Activated CD4-positive, alpha-beta T cell treated with anti-CD3 and anti-CD28 coated beads for 4 hours (primary cell): ENCODE measurements at places on chromosomes 7 and 10.

DNA sequence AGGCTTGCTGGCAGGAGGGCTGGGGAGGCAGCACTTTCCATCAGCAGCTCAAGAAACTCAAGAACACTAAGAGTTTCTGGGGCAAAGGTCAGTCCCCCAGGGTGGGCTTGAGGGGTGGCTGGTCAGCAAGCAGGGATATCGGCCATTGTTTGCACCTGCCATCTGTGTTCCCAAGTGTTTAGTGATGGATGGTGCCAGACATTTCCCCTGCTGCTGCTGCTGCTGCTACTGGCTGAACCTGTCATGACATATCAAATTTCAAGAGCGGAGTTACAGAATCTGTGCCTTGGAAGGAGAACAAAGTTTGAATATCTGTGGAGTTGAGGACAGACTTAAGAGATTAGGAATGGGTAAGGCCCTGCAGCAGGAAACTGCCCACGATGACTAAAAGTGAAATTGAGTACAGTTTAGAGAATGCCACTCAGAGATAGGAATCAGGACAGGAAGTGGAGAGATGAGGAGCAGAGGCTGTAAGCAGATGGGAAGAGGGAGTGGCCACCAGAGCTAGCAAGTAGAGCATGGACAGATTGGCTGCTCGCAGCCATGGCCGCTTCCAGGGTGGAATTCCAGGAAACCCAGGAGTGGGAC, 39.2 kb upstream of the PPP1R3C start:
- DNase-seq: no peak

DNA sequence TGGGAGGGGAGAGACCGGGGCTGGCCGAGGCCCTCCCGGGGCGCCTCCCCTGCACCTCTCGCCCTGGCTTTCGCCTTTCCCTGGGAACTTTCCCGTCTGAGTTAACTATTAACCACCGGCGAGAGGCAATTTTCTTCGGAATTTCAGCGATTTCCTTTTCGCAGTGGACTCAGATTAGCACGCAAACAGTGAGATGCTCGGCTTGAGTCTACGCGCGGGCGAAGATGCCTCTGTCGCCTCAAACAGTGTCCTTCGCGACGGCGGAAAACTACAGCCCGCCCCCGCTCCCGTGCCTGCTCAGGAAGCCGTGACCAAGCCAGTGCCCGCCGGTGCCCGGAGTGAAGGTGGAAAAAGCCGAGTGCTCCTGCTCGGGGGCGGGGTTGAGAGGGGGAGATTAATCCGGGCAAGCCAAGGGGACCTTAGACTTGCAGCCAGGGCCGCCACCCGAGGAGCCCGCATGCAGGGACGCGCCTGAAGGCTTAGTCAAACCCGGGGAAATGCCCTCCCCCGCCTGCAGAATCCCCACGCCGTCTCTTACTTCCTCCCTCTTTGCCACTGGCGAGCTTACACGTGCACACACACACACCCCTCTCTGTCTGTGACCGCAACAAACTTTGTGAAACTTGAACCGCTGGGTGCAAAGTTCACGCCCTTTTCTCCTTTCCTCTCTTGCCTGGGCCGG, 14.5 kb upstream of the PAX2 start:
- peak; percentile 23 for DNase-seq

- DNase-seq: no peak
Measured at GRCh38 chr10:58651040-58651439, 138.4 kb downstream of the BICC1 start.

DNA sequence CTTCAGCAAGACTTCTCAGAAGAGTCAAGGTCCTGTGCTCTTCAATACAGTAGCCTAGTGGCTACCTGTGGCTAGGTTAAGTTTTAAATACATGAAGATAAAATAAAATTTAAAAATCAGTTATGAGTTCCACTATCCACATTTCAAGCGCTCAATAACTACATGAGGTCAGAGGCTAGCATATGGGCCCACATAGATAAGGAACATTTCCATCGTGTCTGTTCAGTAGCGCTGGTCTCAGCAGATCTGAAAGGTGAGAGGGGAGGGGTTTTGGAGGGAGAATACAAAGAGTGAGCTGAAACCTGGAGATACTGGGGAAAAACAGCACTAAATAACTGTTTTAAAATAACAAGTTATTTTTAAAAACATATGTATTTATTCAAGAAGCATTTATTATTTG, 219.0 kb downstream of the TRIL start:
- DNase-seq: no peak

DNA sequence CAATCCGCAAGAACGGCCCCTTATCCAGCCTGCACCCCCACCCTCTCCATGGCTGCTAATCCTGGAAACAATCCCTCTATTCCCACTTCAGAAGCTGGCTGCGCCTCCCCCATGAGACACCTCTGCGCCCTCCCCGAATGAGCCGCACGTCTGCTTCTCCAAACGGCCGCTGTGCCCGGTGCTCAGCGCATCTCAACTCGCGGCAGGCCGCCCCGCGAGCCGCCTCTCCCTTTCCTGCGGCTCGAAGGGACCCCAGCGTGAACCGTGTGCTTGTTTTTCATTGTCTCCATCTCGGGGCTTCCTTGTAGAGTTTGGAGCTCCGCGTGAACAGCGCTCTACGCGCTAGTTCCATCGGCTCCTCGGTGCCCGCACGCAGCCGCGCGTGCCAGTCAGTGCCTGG, 20.8 kb upstream of the FXYD4 start:
- DNase-seq: no peak

DNA sequence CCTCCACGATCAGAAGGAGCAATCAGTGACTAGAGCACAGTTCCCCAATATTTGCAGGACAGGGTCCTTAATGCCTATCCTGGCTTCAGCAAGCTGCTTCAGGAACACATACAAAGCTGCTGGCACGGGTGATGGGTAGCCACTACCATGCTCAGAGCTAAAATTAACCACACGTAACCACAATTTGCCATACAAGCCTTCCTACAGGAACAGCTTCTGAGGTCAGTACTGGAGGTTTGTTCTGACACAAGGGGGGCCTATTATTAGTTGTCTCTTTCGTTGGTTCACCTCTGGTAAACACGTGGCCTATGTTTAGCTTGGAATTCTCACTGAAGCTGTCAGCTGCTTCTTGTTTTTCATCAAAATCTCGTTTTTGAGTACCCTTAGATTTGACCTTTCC, 41.1 kb downstream of the ZNF248 start:
- DNase-seq: no peak

- no peak for DNase-seq
Measured at GRCh38 chr7:70615066-70615606, 516.8 kb upstream of the GALNT17 start.

DNA sequence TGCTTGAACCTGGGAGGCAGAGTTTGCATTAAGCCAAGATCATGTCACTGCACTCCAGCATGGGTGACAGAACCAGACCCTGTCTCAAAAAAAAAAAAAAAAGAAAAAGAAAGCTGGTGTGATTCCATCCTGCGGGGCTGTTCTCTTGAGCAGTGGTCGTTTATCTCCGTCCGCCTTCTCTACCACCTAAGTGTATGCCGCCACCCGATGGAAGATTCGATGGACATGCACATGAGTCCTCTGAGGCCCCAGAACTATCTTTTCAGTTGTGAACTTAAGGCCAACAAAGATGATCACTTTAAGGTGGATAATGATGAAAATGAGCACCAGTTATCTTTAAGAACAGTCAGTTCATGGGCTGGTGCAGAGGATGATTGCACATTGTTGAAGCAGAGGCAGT, 65.7 kb downstream of the ABRAXAS2 start:
- no peak for DNase-seq

DNA sequence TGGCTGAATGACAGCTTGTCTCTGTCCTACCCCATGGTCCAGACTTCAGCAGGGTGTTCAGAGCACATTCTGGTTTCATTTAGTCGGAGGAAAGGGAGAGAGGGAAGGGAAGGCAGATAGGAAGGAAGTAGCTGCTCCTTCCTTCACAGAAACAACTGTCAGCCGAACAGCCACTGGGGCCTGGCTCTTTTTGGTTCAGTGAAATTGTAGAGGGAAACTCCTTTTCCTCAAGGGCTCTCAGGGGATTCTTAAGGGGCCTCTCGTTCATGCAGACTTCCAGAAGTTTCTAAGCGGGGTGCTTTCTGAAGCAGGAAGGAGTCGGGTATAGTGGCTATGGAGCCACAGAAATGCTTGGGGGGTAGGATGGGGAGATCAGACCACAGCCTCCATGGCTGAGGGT, 56.4 kb downstream of the TLL2 start:
- DNase-seq: no peak

- DNase-seq: no peak
Measured at GRCh38 chr10:48547061-48547895, 57.6 kb downstream of the ARHGAP22 start.

- DNase-seq: peak; percentile 28
Measured at GRCh38 chr7:139776486-139777132, 1.2 kb downstream of the HIPK2 start.

DNA sequence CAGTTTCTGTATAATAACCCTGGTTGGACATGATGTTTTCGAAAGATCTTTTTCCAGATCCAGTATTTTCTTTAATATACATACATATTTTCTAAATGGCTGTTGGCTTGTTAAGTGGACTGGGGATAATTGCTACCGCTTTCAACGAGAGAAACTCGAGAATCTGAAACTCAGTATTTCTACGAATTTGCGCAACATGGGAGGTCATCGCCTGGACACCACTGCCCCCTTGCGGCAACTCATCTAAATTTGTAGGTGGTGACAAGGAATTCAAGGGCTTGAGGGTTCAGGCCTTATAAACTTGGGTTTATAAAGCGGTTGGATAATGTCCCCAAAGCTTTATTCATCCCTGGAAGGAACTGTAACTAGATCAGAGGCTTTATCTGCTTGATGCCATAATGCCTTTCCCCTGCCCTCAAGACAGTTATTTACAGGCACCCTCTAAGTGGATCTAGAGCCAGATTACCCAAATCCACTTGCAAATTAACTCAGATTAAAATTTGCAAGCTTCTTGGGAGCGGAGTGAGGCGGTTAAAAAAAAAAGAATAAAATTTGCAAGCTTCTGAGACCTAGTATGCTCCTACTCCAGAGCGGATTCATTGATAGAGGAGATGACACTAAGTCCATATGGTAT, 21.3 kb upstream of the KCNK18 start:
- DNase-seq: peak; percentile 77

DNA sequence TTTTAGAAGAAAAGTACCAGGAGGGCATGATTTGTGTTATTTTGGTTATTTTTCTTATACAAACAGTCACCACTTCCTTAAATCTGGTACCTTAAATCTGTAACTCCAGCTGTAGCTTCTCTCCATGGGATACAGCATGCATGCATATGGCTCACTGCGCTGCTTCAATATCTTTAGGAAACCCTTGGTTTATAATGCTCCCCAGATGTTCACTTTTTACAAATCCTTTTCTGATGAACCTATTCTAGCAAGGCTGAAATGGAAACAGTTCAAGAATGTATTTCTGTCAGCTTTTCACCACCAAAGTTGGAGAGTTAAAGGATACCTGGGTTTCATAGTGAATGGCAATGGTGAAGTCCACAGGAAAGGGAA, 50.9 kb downstream of the LAMB4 start:
- DNase-seq: no peak

DNA sequence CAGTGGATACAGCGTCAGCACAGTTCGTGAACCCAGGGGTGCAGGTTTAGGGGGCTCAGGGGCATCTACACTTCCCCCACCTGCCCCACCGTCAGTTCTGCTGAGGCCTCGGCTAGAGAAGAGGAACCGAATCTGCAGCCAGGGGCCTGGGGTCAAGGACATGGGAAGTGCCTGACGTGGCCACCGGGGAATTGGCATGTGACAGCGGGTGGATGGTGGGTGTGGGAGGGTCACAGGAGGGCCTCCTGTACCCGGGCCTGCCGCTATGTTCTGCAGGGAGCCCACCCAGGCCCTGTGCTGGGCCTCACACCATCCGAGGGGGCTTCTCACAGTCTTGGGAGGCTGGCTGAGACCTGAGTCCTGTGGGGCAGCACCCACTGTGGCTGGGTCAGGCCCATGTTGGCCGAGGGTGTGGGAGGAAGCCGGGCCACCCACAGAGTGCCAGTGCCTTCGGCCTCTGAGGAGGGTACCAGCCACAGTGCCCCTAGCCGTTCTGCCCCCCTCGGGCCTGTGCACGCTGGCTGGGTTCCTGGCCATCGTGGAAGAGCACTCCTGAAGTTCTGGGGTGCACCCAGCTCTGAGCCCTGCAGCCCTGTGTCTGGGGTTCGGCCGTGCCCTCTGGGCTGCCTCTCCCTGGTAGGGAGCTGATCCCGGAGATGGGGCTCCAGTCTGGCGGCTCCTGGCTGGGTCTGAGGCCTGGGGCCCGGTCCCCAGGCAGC, 5.9 kb downstream of the TTYH3 start:
- DNase-seq: no peak

GRCh38 chr7:112584290-112584689, 103.5 kb downstream of the LSMEM1 start:
- DNase-seq: no peak

GRCh38 chr7:33325754-33326484, 196.6 kb downstream of the BBS9 start:
- DNase-seq: no peak

- DNase-seq: no peak
Measured at GRCh38 chr10:33026422-33026821, 68.4 kb upstream of the ITGB1 start.

DNA sequence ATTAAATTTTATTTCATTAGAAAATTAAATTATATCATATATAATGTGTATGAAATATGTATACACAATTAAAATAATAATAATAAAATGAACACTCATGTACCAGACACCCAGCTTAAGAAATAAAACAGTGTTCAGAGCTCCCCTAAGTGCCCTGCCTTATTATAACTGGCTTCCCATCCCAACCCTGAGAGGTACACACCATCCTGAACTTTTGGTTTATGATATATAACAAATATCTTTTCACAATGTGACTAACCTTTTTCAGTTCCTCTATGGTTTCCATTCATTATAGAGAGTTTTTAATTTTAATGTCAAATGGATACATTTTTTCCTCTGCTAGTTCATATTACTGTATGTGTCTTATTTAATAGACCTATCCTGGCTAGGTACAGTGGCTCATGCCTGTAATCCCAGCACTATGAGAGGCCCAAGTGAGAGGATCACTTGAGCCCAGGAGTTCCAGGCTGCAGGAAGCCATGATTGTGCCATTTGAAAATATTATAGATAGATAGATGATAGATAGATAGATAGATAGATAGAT, 24.0 kb upstream of the STEAP2 start:
- no peak for DNase-seq

DNA sequence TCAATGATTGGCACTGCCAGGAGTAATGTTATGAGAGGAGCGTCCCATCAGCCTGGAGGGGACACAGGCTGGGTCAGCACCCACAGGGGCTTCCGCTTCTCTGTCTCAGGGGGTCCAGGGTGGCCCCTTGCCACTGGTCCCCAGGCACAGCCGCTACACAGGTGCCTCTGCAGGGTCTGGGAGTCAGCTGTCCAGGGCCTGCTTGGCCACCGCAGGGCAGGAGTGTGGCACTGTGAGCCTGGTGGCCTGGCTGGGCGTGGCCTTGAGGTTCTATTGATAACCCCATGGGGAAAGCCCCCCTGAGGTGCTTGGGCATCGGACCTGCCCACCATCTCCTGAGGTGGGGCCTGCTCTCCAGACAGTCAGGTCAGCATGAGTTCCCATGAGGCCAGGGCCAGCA, 136.6 kb downstream of the LHPP start:
- DNase-seq: no peak
